NCI-H510A (cell line): ENCODE measurements at places on chromosomes 6 and 20.

DNA sequence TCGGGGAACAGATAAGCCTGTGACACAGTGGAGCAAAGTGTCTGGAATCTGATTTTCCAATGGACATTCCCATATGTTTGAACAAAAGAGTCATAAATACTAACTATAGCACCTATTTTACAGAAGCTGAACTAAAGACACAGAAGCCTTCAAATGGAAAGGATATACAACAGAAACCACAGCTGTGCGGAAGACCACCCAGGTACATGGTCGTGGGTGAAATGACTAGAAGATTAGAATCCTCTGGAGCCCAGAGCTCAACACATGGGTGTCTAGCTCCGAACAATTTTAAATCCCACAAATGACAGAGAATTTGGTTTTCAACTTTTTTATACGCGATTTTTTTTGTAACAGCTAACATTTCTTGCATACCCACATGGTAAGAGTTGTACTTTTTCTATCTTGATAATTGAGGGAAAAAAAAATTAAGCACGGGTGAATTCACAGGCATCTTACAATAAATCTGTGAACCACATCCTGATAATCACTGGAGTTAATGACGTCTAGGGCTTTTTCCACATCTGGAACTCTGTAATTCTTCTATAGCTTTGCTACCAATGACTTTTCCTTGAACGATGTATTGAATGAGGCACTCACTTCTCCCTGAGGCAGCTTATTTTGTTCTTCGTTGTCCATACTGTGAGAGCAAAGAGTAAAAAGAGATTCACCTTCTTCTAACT lies 271.1 kb upstream of the AGPAT4 start:
- DNase-seq = no peak

GRCh38 chr6:20708367-20709124 lies 174.3 kb downstream of the CDKAL1 start:
- no peak for DNase-seq

DNA sequence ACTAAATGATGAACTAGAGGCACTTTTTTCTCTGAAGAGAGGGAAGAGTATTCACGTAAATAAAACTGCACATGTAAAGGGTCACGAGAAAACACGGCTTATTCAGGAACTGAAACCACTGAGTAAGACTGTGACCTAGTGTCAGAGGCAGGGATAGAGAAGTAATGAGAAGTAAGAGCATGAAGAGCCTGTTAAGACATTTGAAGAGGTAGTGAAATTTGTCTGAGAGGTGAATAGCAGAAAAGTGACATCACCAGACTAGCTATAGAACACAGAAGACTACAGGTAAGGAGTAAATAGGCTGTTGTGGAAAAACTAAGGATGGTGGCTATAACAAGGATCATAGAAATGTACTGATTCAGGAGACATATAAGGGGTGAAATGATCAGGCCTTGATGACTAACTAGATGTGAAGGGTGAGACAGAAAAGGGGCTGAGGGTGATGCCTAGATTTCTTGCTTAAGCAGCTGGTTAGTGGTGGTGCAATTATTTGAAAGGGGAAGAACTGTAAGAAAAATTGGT lies 76.8 kb downstream of the REV3L start:
- no peak for DNase-seq

- no peak for DNase-seq
Observed at GRCh38 chr20:4780245-4780644, 58.5 kb downstream of the PRND start.

DNA sequence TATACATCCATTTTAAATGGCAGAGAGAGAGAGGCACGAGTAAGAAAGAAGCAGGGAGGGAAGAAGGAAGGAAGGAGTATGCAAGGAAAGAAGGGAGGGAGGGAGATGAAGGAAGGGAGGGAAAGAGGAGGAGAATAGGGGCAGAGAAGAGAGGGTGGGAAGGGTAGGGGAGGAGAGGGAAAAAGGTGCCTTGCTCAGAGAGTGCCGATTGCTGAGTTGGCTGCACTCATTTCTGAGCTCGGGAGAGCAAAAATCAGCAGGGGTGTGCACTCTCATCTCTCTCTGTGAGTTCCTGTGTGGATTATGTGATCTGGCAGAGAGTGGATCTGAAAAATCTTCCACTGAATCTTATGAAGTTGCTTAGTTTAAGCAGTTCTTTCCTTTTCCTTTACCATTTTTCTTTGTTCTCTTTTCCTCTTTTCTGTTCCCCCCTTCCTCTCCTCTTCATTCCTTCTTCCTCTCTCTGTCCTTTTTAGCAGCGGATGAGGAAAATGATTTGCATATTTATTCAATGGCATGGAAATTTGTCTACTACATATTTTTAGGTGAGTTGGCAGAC lies 108.7 kb downstream of the PERP start:
- no peak for DNase-seq

GRCh38 chr6:227812-228338 lies 64.4 kb upstream of the DUSP22 start:
- DNase-seq = no peak

- DNase-seq = no peak
Observed at GRCh38 chr20:2751878-2752566, 48.4 kb downstream of the CPXM1 start.

- DNase-seq = no peak
Observed at GRCh38 chr6:93731306-93731705, 311.9 kb upstream of the EPHA7 start.

GRCh38 chr6:163352011-163352685 lies 62.4 kb upstream of the QKI start:
- no peak for DNase-seq

DNA sequence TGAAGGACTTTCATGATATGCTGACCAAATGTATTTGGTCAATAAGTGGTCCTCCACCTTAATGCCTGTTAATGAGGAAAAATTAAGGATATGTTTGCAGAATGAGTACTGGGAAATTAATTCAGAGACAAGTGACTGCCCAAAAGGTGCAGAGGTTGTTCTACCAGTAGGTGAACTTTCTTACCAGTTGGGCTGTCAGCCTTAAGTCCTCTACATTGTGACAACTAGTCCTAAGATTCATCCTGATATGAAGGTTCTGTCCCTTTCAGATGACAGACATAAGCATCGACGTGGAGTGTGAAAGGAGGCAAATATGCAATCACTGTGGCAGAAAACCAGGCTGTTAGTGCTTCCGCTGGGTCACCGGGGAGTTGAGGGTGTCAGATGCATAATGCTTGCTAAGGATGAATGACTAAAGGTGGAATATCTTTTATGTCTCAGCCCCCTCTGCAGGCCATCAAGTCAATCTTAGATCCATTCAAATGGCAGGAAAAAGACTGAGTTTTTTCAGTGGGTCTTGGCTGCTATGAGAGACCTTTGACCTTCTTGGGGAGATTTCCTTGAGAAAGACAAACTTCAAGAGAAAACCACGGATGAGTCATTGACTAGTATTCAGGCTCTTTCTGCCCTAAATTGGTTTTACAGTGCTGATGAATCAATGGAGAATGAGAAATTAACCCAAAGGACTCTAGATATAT lies 226.0 kb downstream of the TPBG start:
- DNase-seq = no peak

DNA sequence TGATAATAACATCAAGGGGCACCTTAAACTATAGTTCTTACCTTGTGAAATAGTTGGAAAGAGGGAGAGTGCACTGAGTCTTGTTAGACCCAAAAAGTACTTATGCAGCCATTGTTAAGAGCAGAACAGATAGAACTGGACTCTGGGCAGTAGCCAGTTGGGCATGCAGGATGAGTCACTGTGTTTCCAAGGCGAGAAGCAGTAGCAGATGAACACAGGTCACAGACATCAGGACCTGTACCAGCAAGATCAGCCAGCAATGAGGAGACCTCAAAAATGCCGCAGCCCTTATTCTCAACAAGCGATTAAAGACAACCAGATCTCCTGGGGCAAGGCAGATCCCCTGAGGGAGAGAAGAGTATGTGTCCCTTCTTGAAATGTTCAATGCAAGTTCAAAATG lies 79.0 kb downstream of the SAMD3 start:
- no peak for DNase-seq

- no peak for DNase-seq
Observed at GRCh38 chr6:167665698-167666330, 160.9 kb upstream of the AFDN start.

- DNase-seq = no peak
Observed at GRCh38 chr6:166058064-166058739, 109.4 kb downstream of the TBXT start.

DNA sequence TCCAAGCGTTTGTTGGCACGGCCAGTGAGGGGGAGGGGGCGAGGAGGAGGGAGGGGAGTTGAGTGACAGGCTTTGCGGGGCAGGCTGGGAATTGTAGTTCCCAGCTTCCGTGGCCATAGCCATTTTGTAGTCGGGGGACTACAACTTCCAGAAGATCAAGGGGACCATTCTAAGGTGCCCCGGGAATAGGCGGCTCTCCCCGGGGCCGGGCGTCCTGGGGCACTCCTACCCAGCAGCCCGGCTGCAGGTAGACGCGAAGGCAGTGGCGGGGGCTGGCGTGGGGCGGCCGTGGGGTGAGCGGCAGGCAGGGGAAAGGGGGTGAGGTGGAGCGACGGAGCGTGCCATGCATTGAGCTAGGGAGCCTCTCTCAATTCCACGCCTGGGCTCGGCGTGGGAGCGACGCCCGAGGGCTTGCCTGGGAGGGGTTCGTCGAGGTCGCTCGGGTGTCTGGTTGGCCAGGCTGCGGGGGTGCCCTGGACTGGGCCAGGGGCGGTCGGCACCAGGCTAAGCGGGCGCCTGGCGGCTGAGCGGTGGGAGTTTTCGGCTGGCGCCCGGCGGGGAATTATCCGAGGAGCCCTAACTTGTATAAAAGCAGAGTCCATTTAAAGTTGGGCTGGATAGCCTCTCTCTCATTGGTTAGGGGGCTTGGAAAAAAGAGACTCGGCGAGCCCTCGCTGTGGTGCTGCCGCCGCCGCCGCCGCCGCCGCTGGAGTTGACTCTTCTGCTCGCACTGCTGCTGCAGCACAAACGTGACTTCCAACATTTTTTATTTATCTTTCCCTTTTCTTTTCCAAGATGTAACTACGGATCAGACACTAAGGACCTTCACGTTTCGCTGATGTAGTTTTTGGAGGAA lies at the start of gene JARID2:
Gene JARID2 (plus strand): TSS at position 709 of the 856 bp plus-strand sequence. CDS start 471 bp downstream, outside the sequence.
- DNase-seq = peak; percentile 89

DNA sequence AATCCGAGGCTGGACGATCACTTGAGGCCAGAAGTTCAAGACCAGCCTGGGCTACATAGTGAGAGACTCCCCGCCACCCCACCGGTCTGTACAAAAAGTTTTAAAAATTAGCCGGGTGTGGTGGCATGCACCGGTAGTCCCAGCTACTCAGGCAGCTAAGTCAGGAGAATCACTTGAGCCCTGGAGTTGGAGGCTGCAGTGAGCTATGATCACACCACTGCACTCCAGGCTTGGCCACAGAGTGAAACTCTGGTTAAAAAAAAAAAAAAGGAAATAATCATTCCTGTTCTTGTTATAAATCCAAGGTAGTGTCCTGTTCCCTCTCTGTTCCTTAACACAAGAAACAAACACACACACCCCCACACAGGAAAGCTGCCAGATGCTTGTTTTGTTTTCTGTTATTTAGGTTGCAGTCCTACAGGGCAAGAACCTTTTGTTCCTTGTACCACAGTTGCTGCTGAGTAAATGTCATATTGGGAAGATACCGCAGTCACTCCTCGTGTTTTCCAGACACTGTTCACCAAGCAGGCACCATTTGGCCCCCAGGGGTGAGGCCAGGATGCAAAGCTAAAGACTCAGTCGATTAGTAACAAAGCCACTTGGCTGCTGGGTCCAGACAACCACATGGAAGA lies 28.9 kb downstream of the ASIP start:
- DNase-seq = no peak

- no peak for DNase-seq
Observed at GRCh38 chr6:26243752-26244151, 121.2 kb upstream of the BTN3A2 start.

GRCh38 chr6:82371799-82372546 lies 8.4 kb downstream of the TPBG start:
- no peak for DNase-seq

DNA sequence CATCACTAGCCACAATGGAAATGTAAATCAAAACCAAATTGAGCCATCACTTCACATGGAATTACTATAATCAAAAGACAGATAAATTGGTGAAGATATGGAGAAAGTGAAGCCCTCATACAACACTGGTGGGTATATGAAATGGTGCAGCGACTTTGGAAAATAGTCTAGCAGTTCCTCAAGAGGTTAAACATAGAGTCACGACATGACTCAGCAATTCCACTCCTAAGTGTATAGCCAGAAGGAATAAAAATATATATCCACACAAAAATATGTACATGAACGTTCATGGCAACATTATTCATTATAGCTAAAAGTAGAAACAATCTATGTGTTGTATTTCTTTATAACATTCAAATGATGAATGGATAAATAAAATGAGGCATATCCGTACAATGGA lies 33.1 kb upstream of the SH3BGRL2 start:
- no peak for DNase-seq

GRCh38 chr6:30735668-30736314 lies 6.7 kb downstream of the FLOT1 start:
- no peak for DNase-seq

GRCh38 chr20:63577317-63577894 lies 3.4 kb upstream of the HELZ2 start:
- no peak for DNase-seq

GRCh38 chr20:50238081-50238800 lies 47.6 kb downstream of the CEBPB start:
- no peak for DNase-seq

GRCh38 chr6:162862462-162862861 lies 134.7 kb downstream of the PACRG start:
- no peak for DNase-seq

- no peak for DNase-seq
Observed at GRCh38 chr6:168413856-168414255, 27.1 kb upstream of the SMOC2 start.

DNA sequence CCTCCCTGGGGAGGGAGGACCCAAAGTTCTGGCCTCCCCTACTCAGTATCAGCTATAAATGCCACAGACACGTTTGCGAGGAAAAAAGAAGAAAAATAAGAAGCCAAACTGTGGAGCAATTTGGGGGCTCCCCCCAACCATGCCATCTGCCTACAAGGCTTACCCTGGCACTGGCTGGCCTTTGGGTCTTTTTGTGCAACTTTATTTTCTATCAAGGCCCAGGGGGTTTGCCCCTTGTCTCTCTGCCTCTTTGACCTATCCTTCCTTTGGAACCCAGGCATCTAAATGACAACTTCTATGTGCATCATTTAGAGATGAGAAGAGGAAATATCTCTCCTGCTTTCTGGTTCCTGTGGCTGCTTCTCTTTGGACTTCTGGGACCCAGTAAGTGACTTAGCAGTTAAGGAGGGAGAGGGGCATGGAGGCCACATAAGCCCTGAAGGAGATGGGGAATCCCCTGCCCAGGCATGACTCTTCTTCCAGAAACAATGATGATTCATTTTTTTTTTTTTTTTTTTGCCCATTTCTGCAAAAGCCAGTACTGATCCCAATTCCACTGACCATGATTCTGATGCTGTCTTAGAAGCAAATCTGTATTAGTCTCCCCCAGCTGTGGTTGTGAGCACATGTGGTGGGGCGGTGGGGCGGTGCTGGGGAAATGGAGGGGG lies at the start of gene MUC22:
Gene MUC22 (plus strand): TSS at position 82 of the 668 bp plus-strand sequence. CDS start 233 bp downstream, at position 315.
- no peak for DNase-seq

DNA sequence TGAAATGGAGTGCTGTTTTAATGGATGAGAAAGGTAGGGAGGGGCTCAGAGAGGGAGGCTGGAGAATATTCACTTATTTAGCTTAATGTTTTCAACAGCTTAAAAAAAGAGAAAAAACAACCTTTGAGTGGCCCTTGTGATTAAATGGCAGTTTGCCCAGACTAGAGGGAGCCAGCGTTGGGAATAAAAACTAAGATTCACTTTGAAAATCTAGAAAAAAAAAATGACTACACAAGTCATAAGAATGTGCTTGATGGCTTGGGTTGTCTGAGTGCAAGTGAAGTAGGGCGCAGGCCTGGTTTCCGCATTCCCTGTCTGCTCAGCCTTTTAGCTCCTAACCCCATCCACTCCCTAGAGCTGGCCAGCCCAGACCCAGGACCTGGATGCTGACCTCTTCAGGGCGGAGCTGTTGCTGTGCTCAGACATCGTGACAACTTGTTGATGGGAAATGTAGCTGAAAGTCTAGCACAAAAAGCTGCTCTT lies 28.9 kb downstream of the UTRN start:
- no peak for DNase-seq
